ENCODE measurements at places on chromosomes 7 and 10.

- DNase-seq, result no peak
Measured at GRCh38 chr10:2425320-2425719, 642.0 kb upstream of the PFKP start.

DNA sequence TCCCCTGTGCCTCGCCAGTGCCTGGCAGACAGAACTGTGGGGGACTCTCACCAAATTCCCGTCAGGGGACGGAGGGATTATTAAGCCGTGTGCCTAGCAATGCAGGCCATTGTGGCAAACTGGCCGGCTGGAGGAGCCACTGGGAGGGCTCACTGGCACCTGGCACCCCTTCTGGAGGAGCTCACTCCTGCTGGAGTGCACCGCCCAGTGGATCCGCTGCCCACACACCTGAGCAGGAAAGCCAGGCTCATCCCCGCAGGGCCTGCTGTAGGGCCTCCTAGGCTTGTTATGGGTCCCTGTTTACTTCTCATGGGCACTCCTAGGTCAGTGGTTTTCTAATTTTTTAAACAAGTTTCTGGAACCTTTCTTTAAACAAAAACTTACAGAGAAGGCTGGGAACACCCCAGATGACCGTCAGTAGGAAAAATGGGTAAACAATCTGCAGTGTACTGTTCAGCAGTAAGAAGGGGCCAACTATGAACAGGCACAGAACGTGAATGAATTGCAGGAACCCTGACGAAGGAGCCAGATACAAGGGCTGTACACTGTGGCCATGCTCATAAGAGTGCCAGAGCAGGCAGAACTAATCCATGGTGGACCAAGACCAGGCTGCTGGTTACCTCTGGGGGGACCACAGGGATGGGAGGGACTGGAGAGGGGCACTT is 64.8 kb downstream of the LANCL2 start:
- DNase-seq, result no peak

- no peak for DNase-seq
Measured at GRCh38 chr10:114285961-114286441, 46.9 kb downstream of the VWA2 start.

- no peak for DNase-seq
Measured at GRCh38 chr10:97095701-97096260, 90.0 kb downstream of the SLIT1 start.

GRCh38 chr10:112471878-112472487 is 25.0 kb downstream of the VTI1A start:
- peak; percentile 54 for DNase-seq

Data from suppressor macrophage treated with lipopolysaccharide for 4 hours (primary cell).